Tibial nerve (tissue), 4 donors: ENCODE measurements at places on chromosomes 12 and 14. TPM values are rescaled to one million over a fixed set of nuclear protein-coding genes. Genes with fewer than 3 reads are reported as not detected.

GRCh38 chr12:52063082-52063924 lies 6.5 kb upstream of the ATG101 start:
- DNase-seq = no peak

DNA sequence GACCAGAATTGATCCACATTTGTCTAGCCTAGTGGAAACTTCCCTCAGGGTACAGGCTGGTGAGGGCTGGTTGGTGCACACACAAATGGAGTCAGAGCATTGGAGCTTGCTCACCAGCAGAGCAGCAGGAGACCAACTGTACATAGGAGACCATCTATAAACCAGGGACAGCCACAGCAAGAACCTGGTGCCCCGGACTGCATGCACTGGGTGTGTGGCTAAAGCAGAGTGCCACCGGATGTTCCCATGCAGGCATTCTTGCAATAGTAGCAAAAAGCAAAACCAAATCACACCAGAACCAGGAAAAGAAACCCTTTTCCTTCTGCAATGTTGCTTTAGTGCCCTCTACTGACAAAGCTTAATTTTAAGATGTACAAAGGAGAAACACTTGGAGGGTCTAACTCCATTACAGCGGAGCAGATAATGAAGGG lies 136.4 kb downstream of the MDGA2 start:
- no peak for DNase-seq

GRCh38 chr12:91219511-91219910 lies 36.9 kb upstream of the DCN start:
- no peak for DNase-seq

- no peak for DNase-seq
Measured at GRCh38 chr12:4900327-4900726, 9.4 kb upstream of the KCNA1 start.

- no peak for DNase-seq
Measured at GRCh38 chr12:46382408-46382963, 9.9 kb upstream of the SLC38A2 start.

GRCh38 chr12:89695830-89696229 lies 12.8 kb downstream of the ATP2B1 start:
- no peak for DNase-seq

- DNase-seq = no peak
Measured at GRCh38 chr12:119229837-119230236, 51.1 kb downstream of the HSPB8 start.

DNA sequence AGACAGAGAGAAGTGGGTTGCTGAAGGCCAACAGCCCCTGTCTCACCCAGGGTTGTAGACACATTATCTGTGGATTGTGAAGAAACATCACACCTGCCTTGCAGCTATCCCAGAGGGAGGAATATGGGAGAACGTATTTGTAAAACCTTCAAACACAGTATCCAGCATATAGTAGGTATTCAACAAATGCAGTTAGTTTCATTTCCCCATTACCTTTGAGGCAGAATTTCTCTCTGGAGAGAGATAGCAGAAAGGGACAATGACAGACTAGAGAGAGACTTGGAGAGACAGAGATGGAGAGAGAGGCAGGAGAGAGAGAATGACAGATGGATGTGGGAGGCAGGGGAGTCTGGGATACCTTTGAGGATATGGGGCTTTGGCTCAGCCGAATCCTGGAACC lies 62.0 kb downstream of the WSCD2 start:
- no peak for DNase-seq

GRCh38 chr12:33248364-33248763 lies 191.3 kb downstream of the SYT10 start:
- no peak for DNase-seq

ADGRD1 gene
- 179 TPM for total RNA-seq

CFL2 gene
- 70.0 TPM for total RNA-seq

OTOGL gene
- total RNA-seq = not detected

RBP5 gene
- 2.3 TPM for total RNA-seq

CEP83 gene
- 34.5 TPM for total RNA-seq

TNFAIP2 gene
- total RNA-seq = 49.4 TPM

OR4E2 gene
- total RNA-seq = not detected

GPR135 gene
- total RNA-seq = 11.7 TPM
